ENCODE measurements at places on chromosomes 5 and 9. TPM values are rescaled to one million over a fixed set of nuclear protein-coding genes. Genes with fewer than 3 reads are reported as not detected.

GRCh38 chr9:137000177-137000930 is 4.0 kb upstream of the CLIC3 start:
- no peak for DNase-seq

SUSD3 gene
- 4.1 TPM for total RNA-seq

ACOT12 gene
- 16.9 TPM for total RNA-seq

DNA sequence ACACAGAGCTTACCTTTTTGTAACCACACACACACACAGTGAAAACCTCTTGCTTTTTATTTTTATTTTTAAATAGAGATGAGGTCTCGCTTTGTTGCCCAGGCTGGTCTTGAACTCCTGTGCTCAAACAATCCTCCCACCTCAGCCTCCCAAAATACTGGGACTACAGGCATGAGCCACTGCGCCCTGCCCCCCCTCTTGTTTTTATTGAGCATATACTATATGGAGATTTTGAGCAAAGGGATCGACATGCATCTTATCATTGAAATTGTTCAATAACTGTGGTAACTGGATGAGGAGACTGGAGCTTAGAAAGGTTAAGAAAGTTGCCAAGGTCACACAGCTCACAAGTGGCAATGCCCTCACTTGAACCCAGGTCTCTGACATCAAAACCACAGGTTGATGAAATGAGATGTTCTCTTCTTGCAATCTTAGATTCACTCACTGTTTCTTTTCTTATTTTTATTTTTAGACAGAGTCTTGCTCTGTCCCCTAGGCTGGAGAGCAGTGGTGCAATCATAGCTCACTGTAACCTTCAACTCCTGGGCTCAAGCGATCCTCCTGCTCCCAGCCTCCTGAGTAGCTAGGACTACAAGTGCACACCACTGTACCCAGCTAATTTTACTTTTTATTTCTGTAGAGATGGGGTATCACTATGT is 26.8 kb upstream of the STXBP1 start:
- DNase-seq = no peak

SHOC1 gene
- not detected for total RNA-seq

- DNase-seq = no peak
Measured at GRCh38 chr5:137070521-137070920, 428.6 kb downstream of the SPOCK1 start.

GRCh38 chr5:149358294-149358651 is 427 bp downstream of the PCYOX1L start:
- DNase-seq = peak; percentile 44

DNA sequence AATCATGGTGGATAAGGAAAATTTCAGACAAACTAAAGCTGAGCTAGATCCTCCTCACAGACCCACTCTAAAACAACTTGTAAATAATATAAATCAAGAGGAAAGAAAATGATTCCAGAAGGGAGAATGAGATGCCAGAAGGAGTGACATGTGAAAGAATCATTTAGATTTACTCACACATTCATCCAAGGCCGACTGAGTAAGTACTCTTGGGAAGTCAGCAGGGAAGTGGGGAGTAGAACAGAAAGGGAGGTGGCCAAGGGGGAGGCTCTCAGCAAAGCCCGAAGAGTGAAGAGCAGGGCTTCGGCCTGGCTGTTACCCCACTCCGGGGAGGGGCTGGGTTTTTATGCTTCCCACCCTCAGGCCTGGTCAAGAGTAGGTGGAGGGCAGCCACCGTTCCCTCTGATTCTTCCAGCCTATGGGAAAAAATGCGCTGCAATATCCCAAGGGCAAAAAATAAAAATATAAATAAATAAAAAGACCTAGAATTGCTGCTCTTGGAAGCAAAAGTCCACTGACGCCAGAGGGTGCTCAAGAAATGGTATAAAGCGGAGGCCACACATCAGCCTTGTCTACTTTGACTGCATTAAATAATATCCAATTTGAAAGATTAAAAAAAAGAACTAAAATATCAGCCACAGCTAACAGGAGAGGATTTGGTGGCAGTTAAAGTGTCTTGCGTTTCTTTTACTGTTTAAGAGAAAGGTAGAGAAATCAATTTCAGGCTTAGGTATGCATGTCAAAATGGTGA is 110.2 kb upstream of the COL5A1 start:
- no peak for DNase-seq

CETN3 gene
- total RNA-seq = 2.8 TPM

PAPPA gene
- 0.33 TPM for total RNA-seq

DNA sequence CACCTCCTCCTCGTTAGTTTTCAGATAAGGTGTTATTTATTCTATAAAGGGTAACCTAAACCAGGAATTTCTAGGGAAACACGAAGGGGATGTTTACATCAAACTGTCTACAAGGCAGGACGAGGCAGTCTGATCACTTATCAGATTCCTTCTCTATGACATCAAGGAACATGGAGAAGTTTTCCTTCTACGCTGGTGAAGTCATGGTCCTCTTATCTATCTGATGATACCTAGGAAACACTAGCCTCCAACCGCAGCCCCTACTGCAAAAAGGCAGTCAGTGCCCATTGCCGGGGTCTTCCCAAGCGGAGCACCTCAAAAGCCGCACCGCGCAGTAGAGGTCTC is 1.5 kb downstream of the MPDZ start:
- DNase-seq = no peak

Data from liver (tissue), 10 donors.